ENCODE measurements at places on chromosomes 2 and 18. TPM values are rescaled to one million over a fixed set of nuclear protein-coding genes. Genes with fewer than 3 reads are reported as not detected.

- DNase-seq: peak; percentile 20
Measured at GRCh38 chr18:9380621-9381395, 46.2 kb downstream of the TWSG1 start.

GRCh38 chr18:79852561-79853302 lies 55.0 kb downstream of the KCNG2 start:
- DNase-seq: no peak

GRCh38 chr2:27929916-27930486 lies 39.5 kb downstream of the BABAM2 start:
- DNase-seq: no peak

DNA sequence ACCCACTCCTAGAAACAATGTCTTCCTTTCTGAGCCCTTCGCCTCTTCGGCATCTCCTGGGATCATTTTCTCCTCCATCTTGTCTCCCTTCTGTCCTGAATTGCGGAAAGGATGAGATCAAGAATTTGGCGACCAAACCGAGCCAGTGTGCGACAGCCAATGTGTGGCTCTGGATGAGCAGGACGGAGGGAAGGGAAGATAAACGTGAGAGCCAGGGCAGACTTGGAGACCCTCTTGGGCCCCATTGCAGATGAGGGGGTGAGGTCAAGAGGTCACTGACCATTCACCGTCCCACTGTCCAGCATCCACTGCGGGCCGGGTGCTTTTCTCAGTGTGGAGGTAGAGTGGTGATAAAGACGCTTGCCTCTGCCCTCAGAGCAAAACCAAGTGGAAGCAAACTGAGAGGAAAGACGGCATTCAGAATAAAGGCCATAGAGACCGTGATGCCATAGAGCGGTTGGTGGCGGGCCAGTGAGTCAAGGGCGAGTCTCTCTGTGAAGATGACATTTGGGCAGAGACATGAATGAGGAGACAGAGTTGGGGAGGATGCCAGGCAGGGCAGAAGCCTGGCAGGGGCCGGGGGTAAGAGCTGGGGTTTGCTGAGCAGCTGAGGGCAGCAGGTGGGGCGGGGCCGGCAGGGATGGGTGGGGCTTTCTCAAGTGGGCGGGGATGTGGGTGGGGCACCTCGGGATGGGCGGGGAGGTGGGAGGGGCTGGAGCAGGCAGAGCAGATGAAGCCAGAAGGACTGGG lies 55.6 kb downstream of the ACAA2 start:
- no peak for DNase-seq

- no peak for DNase-seq
Measured at GRCh38 chr2:205055251-205055650, 510.0 kb downstream of the PARD3B start.

GRCh38 chr2:7037340-7038333 lies 120.4 kb downstream of the RNF144A start:
- DNase-seq: peak; percentile 8

DNA sequence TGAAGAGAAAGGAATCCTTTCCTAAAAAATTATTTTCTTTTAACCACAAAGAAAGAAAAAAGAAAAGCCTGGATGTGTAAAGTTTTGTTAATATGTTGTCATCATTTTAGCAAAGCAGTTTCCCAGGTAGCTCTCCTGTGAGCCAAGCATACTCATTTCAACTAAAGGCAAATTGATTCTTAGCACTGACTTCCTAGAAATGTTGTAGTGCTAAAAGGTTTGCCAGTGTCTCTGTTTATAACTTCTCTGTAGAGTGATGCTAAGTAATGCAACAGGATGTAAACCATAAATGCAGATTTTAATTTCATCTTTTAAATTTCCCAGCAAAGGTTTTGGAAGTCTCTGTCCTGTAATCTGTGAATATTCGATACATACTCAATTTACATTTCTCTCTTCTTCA lies 10.2 kb downstream of the GATA6 start:
- no peak for DNase-seq

DNA sequence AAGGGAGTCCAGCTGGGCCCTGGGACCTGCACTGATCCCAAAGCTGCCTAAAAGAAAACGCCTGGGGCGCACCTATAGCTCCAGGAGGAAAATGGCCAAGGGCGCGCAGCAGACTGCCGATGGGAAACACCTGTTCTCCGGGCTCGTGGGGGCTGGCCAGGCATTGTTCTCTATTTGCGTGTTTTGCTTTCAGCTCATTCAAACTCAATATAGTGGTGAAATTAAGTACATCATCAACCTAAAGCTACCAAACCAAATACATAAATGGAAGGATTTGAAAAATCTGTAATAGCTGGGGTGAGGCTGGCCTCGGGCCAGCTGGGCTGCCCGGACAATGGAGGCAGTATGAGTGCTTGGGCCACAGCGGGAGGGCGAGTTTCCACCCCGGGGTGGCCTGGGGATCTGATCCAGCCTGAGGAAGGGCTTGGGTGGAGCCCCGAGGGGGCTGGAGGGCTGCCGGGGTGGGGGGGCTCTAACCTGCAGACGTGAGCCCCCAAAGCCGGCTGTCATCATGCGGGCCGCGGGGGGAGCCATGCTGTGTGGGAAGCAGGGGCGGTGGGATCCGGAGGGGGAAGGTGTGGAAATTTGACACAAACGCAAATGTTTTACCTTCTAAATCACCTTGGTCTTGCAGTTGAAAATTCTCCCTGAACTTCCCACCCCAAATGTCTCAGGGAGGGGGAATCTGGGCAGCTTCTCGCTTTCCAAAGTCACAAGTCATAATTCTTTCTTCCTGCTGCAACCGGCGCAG lies 77.6 kb downstream of the ASB1 start:
- DNase-seq: no peak

DNA sequence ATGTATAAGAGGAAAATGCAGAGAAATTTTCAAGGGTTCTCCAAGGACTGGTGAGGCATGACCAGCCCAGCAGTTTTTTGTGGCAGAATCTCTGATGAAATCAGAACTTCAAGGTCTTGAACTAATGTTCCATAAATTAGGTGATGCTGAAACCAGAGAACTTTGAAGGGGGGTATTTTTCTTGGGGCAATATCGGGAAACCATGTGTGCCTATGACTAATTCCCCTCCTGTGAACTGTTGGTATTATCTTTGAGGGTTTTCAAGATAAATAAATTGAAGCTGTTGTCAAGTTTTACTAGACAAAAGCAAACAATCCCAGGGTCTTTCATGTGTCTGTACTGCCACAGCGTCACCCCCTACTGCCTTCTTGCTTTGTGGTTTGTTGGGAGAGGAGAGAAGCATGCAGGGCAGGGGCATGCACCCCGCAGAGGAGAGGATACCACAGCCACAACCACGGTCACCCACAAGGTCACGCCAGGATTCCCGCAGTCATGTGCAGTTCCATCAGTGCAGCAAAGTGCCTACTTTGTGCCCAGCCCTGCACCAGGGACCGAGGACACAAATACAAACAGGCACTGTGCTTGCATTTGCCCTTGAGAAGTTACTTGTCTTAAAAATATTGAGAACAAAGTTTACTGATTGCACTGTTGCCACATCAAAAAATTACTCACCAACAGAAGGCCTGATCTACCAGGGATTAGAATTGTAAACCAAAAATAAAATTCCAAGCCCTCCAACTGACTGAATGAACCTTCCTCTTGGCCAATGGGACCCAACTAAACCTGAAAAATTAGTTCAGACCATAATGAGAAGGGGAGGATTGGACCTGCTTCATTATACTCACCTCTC lies 413.3 kb upstream of the TRIB2 start:
- DNase-seq: no peak

DNA sequence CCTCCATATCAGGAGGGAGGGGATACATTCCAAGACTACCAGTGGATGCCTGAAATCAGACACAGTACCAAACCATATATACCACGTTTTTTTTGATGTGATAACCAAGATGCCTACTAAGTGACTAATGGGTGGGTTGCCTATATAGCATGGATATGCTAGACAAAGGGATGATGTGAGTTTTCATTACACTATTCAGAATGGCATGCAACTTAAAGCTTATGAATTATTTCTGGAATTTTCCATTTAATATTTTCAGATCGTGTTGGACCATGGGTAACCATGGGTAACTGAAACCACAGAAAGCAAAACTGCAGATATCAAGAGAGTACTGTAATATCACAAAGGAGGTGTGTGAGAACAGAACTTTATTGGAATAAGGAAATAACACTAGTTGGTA lies 39.6 kb upstream of the CRACDL start:
- no peak for DNase-seq

GRCh38 chr18:57547260-57547659 lies 39.2 kb downstream of the FECH start:
- no peak for DNase-seq

DNA sequence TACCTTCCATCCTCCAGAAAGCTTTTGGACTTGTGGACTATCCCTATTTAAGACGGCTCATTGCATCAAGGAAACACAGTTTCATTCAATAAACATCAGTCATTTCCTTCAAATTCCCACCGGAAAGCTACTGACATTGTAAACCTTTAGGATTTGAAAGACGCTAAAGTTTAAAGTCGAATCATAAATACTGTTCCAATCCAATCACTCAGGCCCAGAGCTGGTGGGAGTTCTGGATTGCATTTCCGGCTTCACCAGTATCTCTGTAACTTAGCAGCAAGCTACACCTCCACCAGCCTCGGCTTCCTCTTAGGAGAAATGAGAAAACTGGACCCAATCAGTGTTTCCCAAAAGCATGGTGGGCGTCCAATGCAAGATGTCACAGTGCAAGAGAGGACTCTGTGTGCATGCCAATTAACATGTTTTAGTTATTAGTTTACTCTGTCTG lies 1.6 kb downstream of the WDFY1 start:
- DNase-seq: no peak

DNA sequence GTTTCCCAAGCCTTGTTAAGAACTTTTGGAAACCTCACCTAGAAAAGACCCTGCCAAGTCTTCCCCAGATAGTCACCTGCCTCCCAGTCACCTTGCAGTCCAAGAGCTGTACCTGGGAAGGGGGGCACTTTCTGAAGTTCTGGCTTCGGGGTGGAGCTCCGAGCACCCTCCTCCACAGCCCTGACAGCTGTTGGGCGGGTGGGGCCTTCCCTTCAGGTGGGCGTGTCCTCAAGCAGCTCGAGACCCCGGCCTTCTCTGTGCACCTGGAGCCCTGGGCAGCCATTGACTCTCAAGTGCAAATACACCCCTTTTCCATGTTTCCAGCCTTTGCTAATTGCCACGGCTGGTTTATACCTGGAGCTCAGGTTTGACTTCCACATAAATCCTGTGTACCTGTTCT lies 37.0 kb upstream of the IGFBP5 start:
- no peak for DNase-seq

The CABYR gene
- 9.9 TPM for polyA plus RNA-seq

The SERPINB3 gene
- polyA plus RNA-seq: not detected

The SLC8A1 gene
- 19.3 TPM for polyA plus RNA-seq

The TRPM8 gene
- 0.11 TPM for polyA plus RNA-seq

The GALNT3 gene
- 1.9 TPM for polyA plus RNA-seq

The HOXD11 gene
- not detected for polyA plus RNA-seq

The TTN gene
- polyA plus RNA-seq: 0.07 TPM

All from AG04450 (cell line).